ENCODE measurements at places on chromosomes 5 and 9.

DNA sequence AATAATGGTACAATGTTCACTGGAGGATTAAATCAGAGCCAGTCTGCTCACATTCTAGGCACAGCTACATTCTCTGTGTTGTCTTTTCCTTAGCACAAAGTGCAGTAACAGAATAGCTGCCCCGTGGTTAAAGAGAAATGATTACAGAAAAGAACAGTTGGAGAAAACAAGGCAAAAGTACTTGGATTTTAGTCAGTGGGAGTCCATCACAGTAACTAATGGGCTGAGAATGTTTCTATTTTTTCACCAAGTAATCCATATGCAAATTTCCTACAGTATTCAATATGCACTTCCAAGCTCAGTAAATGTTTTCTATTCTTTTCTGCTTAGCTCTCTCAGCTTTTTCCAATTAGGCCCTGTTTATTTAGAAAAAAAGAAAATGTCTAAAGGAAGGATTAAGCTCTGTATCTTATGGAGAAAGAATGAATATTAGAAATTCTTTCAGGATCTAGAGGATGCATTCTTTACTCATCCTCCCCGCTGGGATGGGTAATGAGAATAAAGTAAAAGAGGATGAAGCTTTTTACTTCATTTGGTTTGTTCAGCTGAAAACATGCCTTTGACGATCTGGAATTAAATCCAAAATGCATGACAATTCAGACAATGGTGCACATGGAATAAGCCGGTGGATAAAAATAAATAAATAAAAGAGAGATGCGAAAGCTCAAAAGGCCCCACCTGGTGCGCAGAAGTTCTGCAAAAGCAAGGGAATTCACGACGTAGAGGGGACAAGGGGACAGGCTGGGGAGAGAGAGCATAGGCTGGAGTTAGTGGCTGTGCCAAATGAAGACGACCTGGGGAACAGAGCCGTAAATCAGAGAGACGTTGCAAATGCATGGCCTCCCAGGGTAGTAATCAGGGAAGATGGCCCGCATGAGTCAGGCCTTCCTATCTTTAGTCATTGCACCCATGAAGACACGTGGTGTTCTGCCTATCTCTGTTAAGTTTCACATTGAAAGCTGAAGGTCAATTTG, 345.2 kb downstream of the GLIS3 start:
- no peak for DNase-seq

- no peak for DNase-seq
Measured at GRCh38 chr5:157049605-157050004, 9.3 kb downstream of the HAVCR1 start.

- no peak for DNase-seq
Measured at GRCh38 chr5:135501965-135502364, 33.8 kb downstream of the NEUROG1 start.

DNA sequence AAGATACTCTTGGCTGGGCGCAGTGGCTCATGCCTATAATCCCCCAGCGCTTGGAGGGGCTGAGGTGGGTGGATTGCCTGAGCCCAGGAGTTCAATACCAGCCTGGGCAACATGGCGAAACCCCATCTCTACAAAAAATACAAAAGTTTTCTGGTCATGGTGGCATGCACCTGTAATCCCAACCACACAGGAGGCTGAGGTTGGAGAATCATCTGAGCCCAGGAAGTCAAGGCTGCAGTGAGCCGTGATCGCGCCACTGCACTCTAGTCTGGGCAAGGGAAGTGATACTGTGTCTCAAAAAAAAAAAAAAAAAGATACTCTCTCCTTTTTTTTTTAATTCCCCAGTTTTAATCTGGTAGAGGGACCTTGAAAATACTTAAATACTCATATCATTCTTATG, 15.0 kb downstream of the ANKRD33B start:
- DNase-seq: no peak

DNA sequence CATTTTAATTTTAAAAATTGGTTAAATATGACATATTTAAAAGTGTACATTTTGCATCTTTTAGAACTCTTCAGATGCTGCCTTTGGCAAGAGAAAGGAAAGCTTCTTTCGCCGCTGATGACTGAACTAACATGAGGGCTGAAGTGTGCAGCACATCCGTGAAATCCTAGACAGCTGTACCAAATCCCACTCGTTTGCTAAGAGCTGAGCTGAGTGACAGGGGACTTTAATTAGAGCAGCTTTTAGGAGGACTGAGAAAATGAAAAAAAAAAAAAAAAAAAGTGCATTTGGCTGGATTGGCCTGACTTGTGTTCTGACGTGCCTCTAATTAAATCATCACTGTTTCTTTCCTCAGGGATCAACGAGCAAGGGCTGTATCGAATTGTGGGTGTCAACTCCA, 271.3 kb downstream of the ARHGAP26 start:
- DNase-seq: no peak

- DNase-seq: no peak
Measured at GRCh38 chr5:52989781-52990527, 802 bp downstream of the ITGA2 start.

DNA sequence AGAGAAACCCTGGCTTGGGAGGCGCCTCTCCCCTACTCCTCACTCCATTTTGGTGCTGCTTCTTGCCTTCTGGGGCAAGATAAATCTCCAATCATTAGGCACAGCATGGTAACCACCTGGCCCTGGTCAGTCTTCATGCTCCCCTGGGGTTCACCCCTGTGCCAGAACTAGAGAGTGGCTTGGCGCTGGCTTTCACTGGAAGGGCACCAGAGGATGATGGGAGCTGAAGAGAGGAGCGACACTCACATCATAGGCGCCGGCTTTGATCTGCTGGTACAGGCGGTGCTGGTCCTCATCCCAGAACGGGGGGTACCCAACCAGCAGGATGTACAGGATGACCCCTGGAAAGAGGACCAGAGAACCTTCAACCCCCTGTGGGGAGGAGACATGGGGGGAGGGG, 38.1 kb downstream of the CAMK2A start:
- DNase-seq: no peak

DNA sequence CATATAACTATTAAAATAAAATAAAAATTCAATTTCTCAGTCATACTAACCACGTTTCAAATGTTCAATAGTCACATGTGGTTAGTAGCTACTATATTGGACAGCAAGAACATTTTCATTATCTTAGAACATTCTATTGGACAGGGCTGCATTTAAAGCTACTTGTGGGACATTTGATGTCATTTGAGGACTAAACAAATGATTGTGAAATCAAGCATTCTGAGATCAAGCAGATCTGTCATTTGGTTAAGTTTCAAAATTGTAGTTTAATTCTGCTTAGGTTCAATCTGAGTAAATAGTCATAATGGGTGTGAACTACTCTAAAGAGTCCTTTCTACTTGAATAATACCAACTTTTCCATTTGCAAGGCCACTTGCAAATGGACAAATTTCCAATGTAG, 226.9 kb upstream of the C9orf72 start:
- DNase-seq: no peak

- DNase-seq: no peak
Measured at GRCh38 chr5:179488491-179488890, 61.9 kb upstream of the RUFY1 start.

GRCh38 chr5:146475190-146475780, 28.2 kb downstream of the TCERG1 start:
- no peak for DNase-seq

DNA sequence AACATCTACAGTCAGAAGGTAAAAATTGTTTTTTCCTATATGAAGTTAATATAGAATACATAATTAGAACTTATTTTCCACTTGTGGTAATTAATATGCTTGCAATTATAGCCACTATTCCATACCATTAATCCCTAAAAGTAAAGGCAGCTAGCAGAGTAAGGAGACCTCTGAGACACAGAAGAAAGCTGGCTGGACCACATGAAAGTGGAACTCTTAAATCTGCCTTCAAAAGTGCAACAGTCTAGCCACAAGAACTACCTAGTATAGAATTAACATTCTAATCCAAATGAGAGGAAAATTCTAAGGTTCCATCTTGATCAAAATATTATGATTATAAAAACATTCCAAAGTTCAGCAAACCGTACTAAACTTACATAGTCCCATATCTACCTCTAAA, 37.6 kb downstream of the ARL15 start:
- no peak for DNase-seq

DNA sequence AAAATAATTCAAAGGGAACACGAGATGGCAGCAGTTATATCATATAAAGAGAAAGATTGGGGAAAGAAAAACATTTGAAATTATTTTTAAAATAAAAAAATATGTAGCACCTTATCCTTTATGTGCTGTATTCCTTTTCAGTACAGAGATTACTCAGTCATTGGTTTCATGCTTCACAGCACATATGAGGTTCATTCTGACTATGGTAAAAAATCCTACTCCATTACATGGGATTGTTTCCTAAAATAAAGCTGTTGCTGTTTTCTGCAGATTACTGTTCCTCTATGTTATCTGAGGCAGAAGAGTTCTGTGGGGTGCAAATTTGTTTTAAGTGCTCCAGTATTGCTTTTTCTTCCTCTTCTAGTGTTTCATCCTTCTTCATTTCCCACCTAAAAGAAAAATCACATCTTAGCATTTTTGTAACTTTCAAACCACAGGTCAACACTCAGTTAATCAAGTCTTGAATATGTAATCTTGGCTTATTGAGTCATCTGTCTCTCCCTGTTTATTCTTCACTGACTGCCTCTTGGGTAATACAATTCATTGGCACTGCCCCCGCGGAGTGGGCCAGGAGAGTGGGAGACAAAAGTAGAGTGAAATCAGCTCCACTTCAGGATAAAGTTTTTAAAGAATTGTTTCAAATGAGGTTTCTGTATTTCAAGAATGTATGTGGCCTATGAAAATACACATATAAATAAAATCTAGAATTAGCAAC, 412.5 kb upstream of the POU5F2 start:
- no peak for DNase-seq

GRCh38 chr5:80761966-80762365, 107.2 kb upstream of the DHFR start:
- no peak for DNase-seq

- DNase-seq: no peak
Measured at GRCh38 chr5:135491552-135492318, 39.6 kb upstream of the TIFAB start.

DNA sequence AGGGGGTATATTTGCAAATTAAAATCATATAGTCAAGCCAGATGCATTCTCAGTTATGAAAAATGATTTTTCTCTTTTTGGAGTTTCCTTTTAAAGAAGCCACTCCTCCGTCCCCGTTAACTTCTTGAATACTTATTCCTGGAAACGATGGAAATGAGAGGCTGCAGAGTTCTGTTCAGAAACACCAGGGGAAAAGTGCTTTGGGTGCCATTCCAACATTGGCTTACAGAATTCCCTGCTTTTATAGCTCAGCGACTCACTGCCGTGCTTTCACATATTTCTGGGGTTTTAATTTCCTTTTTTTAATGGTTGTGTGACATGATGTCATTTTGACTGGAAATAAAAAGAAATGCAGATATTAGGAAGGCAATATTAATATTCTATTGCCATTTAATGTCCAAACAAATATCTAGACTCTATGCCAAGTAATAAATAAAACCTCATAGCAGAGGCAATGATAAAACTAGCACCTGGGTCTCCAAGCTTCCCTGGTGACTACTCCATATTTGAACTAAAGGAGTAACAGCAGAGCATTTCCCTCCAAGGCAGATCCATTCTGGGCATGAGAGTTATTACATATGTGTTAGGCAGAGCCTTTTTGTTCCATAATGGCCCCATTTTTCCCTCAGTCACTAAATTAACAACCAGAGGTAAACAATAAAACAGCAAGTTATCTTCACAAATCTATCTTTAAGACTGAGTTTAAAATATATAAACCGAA, 363.4 kb downstream of the EBF1 start:
- no peak for DNase-seq

- DNase-seq: no peak
Measured at GRCh38 chr5:36719282-36719681, 112.9 kb downstream of the SLC1A3 start.

DNA sequence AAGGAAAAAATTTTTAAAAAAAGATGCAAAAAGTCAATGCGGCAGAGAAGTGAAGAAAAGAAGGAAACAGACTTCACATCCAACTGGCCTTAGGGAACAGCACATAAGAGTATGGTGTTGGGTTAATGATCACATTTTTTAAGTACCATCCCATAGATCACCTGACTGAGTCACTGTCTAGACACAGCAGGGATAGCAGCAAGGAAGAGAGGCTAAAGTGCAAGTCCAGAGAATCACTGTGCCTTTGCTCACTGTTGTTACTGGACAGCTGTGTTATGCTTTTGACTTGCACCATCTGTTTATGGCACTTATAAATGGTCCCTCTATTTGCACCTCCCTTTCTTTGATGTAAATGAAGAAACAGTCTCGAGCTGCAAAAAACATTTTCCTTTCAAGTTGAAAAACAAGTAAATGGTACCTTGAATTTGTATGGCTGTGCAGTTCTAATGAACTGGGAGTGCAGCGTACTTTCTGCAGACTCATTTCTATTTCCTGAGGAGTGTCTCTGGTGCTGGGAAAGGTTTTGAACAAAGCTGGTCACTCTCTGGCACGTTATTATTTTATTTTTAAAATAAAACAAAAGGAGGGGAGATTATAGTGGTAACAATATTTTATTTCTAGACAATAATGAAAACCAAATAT, 84.2 kb downstream of the TRPM6 start:
- no peak for DNase-seq

DNA sequence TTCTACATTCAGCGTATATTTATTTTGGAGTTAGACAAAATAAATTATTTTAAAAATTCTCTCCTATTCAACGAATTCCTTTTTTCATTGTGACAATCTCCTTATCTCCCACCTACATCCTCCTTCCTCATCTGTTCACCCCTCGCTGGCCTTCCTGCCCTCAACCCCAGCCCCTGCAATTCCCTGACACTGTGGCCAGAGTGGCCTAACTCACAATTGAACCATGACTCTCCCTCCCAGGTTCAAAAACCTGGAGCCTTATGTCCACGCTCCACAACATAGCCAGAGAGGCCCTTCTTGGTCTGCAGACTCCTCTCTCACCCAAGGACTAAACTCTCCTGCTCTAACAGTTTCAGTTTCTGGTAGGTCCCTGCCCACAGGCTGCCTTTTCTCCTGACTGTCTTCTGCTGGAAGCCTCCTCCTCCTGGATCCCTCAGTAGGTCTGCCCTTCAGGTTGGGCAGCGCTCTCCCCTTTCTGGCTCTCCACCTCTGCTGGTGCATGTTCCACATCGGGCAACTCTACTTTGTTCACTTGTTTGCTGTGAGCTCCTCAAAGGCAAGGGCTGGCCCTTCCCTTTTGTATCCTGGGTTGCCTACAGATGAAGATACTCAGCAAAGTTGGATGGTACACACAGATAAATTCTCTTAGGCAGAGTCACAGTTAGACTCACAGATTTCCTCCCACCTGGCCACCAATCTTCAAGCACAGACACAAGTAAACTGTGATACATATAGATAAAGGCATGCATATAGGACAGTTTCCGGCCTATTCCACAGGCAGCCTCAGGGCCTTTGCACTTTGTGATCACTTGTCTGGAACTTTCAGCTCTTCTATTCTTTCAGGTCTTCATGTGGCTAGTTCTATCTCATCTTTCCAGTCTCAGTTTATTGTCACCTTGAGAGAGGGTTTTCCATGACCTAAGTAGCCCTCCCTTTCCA, 19.8 kb upstream of the MYORG start:
- DNase-seq: no peak

GRCh38 chr5:79712741-79713140, 23.1 kb downstream of the CMYA5 start:
- no peak for DNase-seq

- DNase-seq: no peak
Measured at GRCh38 chr5:83590966-83591365, 119.4 kb downstream of the VCAN start.

All from activated CD4-positive, alpha-beta T cell treated with anti-CD3 and anti-CD28 coated beads, Interleukin-2, amount 50 U/mL, for 24 hours (primary cell).